Right forelimb (tissue), 1 donor: ENCODE measurements at places on chromosomes 3 and 15.

DNA sequence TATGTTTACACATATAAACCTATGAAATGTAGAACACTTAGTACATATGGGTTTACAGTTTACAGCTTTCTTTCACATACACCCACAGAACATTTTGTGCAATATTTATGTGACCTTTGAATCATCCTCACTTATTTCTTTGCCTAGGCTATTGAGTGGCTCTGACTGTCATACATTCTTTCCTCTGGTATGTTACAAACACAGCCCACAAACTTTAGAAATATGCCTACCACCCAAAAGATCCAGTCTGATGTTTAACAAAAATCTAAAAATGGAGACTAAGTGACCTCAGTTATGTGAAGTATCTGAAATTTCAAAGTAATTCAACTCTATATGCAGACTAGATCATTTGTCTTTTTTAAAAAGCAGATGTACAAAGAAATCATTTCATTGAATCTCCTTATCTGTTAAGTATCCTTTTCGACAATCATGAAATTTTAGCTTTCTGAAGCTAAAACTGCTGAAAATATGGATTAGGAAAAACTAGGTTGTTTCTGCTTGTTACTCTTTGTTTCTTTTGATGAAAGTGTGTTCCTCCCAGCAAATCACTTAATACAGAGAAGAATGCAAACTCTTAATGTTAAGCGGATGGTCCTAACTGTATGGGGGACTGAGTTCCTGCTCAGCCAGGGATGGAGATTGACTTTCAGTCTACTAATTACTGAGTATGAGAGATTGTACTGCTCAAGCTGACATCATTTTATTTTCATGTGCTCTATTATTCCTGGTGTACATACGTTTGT lies 27.7 kb downstream of the CCDC54 start:
- DNase-seq: no peak

- no peak for DNase-seq
Observed at GRCh38 chr3:134323966-134324962, 50.0 kb downstream of the AMOTL2 start.

DNA sequence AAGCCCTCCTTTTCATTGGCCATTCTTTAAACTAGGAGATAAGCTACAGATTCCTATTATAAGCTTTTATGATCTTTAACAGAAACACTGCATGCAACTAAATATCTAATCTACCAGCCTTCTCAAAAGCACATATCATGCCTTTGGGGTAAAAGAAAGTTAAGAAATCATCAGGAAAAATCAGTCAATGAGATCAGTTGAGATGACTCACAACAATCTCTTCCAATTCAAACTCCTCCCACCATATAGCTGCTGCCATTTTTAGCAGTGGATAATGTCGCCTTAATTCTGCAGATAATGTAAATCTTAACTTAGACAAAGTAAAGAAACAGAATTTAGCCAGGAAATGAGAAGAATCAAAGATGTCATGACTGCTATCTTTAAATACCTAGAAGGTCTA lies 135.2 kb upstream of the BCL6 start:
- DNase-seq: no peak

- DNase-seq: no peak
Observed at GRCh38 chr15:78982736-78983135, 37.9 kb upstream of the CTSH start.

- peak; percentile 79 for DNase-seq
Observed at GRCh38 chr3:61650276-61650675, 88.9 kb downstream of the PTPRG start.

DNA sequence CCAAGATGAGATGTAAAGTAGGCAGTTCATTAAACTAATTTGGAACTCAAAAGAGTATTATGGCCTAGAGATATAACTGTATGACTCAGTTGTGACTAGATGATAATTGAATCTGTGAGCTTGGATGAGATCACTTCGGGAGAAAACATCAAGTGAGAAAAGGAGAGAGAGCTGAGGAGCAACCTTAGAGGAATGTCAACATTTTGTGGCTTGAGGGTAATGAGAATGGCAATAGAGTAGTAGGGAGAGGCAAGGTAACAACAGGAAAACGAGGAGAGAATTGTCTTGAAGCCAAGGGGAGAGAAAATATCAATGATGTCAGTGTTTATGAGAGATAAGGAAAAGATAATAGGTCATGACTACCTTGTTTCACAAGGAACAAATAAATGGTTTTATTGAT lies 580.2 kb downstream of the NLGN1 start:
- no peak for DNase-seq

DNA sequence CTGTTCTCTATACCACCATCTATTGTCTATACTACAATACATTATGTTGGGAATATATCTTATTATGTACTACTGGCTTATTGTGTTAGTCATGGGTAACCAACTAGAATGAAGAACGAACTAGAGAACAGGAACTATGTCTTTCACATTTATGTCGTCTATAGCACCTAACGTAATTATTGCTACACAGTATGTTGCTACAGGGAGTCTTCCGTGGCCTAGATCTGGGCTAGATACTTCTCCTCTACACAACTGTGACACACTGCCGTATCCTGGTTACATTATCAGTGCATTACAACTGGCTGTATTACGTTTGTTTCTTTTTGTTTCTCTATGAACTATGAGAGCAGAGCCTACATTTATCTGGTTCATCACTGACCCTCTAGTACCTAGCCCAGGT lies 34.0 kb downstream of the SCG5 start:
- no peak for DNase-seq

DNA sequence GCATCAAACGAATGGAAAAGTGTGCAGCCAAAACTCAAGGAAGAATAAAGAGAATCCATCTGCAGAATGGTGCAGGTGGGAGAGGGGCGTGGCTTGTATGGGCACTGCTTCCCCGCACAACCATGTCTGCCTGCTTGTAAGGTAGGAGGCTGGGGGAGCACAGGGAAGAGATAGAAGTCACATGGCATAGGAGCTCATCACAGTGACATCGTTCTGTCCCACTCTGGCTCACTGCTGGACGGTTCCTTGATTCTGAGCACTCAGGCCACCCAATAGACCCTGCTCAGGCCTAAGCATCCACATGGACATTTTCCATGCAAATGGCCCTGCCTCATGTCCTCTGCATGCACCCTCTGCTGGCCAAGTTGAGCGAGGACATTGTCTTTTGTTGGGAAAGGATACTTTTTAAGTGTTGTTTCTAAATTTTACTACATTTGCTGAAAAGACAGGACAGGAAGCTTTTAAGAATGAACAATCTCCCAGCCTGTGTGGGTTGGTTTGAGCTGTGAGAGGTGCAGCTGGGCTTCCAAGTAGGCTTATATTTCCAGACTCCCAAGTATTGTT lies 3.1 kb downstream of the MYLK start:
- DNase-seq: no peak

DNA sequence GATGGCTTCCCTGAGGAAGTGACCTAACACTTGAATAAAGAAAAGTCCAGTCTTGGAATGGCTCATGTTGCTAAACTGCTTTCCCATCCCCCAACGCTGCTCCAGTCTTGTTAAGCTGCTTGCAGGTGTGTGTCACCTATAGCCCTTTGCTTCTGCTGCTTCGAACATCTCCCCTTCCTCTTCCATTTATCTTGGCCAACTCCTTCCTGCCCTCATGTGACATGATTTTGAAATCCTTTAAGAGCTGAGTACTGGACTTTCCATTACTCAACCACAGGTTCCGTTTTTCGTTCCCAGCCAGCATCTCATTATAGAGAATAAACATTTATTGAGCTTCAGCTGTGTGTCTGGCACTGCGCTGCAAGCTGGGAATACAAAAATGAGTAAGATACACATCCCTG lies 1.7 kb downstream of the ATG7 start:
- no peak for DNase-seq

DNA sequence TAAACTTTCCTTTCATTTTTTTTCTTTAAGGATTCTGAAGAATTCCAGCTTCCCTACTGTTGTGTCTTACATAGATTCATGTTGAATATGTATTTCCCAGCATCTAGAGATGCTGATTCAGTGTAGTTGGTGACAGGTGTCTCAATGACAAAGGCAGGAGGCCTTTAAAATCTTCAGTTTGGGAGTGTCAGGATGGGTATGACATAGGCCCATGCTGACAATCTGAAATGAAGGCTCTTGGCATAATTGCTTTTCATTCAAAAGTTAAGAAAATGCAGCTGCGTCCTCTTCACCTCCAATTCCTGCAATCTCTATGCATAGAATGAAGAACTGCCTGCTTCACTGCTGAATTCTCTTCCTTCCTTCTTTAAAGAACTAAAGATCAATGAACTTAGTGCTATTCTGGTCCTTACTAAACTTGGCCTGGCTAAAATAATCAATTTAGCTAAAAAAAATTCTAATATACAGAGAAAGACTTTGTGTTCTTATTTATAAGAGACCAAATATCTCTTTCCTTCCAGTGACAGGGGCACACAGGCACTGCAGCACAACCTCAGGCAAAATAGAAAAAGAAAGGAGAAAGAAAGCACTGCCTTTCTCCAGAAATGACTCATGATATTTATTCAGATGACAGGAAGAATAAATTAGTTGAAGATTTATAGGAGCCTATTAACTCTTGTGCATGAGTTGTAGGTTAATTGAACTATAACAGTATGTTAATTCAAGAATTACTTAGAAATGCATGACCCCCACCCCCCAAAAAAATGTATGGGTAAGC lies 152.6 kb upstream of the GBE1 start:
- no peak for DNase-seq

DNA sequence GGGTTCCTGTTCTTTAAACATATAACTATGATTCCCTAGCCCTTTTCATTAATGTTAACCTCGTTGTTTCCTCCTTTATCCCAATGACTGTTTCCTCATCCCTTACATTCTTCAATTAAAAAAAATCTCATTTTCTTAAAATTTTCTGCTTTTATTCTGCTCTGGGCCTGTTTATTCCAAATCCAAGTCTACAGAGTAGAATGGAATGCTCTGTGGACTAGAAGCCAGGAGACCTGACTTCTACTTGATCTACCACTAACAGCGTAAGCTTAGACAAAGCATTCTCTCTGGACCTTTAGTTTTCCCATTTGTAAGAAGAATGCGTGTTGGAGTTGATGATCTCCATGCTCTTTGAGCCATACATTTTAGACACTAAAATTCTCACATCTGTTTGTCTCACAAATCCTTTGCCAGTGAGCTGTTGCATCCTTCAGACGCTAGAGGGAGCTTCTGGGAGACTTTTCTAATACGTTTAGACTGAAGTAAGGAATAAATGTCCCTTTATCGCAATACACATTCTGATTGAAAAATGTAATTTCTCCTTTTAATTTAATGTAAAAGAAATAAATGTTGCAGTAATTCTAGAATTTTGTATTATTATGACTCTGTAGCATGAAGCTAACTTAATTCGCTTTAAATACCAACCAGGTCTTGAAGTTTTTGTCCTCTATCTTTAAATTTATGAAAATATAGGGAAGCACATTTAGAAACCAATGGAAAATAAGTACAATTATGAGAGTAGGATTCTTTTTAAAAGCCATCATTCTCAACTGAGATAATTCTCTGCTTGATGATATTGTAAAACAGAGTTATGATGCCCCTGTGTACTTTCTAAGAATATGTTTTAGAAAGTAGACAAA lies 21.7 kb upstream of the GMNC start:
- DNase-seq: peak; percentile 50

DNA sequence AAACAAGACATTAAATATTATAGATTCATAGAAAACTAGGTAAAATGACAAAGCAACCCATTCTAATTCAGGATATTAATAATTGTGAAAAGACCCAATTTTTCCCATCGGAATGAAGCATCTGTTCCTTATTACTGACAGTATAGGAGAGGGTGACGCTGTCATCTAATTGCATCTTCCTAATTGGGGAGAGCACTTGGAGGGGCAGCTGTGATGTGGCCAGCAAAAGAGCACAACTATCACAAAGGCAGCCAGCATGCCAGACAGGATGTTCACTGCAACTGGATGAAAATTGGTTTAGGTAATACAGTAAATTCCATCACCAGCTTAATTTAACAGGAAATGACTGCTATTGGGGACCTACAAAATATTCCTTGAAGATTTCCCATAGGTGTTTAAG lies 21.9 kb upstream of the MINAR1 start:
- DNase-seq: no peak

DNA sequence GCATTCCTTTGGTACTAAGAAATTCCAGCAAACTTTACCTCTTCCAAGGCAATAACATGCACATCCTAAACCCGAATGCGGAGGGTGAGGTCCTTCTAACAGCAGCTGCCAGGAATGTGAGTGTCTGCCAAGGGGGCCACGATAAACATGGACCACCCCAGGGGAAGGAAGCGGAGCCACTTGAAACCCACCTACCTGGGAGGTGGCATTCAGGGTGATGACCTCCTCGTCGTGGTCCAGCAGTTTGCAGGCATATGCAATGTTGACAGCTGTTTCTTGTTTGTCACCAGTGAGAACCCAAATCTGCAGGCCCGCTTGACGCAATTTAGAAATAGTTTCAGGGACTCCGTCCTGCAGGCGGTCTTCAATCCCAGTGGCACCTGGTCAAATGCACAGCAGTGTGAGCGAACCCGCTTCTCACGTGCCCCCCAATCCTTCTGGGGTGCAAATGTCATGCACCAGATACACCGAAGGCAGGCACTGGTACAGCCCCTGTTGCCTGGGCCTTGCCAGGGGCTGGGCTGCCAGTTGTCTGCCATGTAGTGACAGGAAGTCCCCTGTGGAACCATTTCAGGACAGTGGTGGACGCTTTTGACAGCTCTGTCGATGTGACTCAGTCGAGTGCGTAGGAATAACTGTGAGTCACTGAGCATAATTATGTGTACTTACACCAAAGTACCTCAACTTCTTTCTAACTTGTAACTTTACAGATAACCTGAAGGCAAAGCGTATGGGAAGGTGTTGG lies 161.2 kb downstream of the ATP10A start:
- peak; percentile 34 for DNase-seq

GRCh38 chr15:37133602-37134001 lies 33.3 kb upstream of the MEIS2 start:
- no peak for DNase-seq

- no peak for DNase-seq
Observed at GRCh38 chr15:68353421-68354135, 76.0 kb downstream of the FEM1B start.

DNA sequence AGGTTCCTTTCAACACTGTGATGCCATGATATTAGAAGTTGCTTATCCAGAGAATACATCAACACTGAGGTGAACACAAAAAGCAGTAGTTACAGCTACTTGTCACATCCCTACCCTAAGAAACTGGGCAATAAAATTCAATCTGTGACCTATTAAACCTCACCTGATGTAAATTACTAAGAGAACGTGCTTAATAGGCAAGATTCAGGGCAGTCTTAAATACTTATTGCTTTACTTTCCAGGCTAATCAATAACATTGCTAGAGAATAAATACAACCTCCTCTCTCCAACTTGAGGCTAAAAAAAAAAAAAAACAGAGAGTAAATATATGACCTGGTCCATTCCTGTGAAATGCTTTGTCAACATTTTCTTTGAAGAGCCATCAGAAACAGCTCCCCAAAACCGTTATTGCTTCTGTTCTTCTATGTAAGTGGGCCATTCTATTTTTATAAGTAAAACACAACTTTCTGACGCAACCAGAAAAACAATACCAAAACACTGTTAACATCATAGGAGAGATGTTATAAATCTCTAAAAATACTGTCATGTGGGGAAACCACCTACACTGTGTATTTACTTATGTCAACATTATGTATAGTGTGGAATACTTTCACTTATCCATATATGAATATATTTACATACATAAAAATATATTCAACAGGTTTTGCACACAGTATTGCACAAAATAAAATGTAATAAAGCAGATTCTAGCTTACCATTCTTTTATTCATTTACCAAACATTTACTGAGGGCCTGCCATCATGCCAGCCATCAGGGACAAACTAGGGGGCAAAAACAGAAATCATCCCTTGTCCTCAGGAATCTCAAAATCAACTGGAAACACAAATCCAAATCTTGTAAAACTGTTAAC lies 2.7 kb downstream of the NKIRAS1 start:
- DNase-seq: no peak

- no peak for DNase-seq
Observed at GRCh38 chr3:24042174-24043059, 97.3 kb downstream of the NR1D2 start.

- no peak for DNase-seq
Observed at GRCh38 chr3:72694398-72694797, 153.8 kb downstream of the SHQ1 start.
